CD4-positive, alpha-beta T cell treated with Interferon alpha-2 for 1 hour (primary cell): ENCODE measurements at places on chromosomes 16 and 17.
A peak's percentile ranks its signal among the peaks of the same experiment; 100 is the strongest.

DNA sequence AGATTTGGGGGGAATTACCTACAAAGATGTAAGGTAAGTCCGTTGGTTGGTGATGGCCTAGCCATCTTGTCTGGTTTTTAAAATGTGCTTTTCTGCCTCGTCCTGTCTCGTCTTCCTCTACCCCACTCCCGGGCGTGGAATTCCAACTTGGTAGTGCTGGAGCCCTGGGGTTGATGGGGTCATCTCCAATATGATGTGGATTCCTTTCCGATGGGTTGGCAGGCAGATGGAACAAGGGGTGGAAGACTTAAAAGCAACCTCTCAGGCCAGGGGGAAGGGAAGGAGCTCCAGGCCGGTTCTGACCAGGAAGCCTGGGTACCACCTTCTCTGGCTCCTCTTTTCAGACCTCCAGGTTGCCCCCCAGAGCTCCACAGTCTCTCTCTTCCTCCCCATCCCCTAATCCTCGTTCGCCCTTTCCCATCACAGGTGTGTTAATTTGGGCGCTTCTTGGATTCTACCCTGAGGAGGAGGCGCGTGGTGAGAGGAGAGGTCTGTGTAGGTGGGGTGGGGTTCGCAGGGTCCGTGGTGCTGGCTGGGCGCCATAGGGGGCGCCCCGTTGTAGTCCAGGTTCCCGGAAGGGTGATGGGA, 5.1 kb upstream of the HOXB2 start:
- no peak for DNase-seq

DNA sequence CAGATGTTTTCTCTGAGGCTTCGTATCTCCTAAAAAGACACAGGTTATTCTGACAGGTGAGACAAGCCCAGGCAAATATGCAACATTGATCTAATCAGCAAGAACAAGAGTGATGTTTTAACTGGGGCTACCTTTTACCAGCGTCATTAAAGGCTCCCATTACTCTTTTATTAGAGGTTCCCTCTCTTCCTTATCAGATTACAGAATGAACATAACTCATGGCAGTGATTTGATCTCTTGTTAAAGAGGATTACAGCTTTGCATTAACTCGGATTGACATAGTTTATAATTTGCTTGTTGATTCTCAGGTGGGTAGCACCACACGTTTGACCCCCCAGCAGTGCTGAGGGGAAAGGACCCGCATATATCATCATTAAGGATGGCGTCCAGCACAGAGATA, 90.5 kb downstream of the AATF start:
- DNase-seq, result no peak

DNA sequence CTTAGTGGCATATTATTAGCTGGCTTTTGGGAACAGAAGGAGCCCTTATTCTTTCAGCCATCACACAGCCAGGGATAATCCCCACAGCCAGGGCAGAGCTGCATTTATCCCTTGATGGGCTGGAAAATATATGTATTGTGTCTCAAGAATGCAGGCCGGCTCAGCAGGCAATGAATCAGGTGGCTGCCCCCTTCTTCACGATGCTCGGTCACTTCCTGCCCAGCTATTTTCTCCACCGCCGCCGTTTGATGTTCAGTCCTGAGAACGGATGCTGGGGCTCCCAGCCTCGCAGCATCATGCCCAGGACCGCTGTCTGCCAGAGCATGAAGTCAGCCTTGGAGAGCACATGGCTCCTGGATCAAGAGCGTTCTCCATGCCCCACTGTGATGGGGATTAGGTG, 4.3 kb upstream of the MYH3 start:
- DNase-seq, result no peak

DNA sequence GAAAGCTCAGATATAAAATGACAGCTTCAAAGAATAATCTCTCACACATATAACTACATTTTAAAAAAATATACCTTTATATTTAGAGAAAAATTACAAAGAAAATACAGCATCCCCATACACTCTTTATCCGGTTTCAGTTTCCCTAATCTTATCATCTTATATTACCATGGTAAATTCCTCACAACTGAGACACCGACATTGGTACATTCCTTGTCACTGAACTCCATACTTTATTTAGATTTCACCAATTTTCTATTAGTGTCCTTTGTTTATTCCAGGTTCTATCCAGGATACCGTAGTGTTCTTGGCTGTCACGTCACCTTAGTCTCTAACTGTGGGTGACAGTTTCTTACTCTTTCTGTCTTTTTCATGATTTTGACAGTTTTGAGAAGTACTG, 22.0 kb upstream of the ABCA10 start:
- no peak for DNase-seq

DNA sequence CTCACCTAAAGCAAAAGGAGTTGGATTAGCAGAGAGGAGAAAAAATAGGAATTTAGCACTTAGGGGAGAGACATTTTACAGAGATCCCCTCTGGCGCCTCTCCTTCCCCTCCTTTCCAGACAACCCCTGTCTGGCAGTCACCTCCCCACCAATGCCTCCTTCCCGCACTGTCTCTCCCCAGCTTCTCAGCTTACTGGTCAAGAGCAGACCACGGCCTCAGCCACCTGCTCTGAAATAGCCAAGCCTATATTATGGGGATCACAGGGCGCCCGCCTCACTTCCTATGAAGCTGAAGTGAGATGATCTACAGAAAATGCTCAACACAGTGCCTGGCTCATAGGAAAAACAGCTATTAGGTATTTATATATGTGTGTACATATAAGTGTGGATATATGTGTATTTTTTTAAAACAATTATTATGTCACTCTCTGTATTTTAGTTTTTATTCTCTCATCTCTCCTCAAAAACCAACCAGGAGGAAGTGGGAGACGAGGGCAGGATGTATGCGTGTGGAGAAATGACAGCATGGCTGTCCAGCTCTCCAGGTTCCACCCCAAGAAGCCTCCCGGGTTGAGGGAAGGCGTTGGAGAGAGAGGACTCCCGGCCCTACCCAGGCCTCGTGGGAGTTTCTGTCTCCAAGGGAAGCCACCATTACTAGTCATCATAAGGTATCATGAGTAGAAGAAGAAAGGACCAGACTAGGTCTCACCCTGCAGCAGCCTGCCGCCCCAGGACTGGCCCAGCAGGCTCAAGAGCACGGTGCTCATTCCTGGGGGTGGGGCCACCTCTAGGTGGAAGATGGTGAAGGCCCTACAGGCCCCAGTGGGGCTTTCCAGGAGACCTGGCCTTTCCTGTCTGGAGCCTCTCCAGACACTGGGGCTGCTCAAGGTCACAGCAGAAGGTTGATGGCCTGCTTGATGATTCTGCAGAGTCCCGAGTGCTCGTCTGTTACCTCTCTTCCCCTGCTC, 27.2 kb downstream of the MAP3K14 start:
- no peak for DNase-seq

GRCh38 chr16:55146966-55147365, 177.0 kb upstream of the IRX6 start:
- no peak for DNase-seq

GRCh38 chr16:2471016-2471652, at the start of gene NTN3:
NTN3 (plus strand) TSS chr16:2471297; CDS start chr16:2471702, 405 bp downstream.
- DNase-seq, result no peak

DNA sequence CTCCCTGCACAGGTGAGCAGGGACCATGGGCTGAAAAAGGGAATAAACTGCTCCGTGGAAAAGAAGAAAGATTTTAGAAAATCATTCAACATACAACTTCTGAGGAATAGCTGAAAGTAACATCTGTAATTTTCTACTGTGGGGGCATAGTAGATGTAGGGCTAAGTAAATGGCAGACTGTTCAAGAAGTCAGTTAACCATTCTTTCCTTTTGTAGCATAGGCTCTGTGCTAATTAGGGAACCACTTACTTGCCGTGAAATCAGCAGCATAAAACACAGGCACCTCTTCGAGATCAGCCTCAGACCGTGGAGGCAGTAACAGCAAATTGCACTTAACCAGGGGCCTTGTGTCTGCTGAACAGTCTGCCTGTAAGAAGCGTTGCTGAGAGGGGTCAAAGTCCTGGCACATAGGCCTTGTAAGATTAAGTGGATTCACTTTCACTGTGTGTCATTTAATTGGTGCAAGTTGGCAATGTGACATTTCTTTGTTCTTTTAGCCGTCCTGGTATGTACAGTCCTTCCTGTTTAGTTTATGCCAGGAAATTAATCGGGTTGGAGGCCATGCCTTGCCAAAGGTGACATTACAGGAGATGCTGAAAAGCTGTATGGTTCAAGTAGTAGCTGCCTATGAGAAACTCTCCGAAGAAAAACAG, 10.4 kb downstream of the COG1 start:
- no peak for DNase-seq

GRCh38 chr16:51816929-51817328, 665.9 kb upstream of the SALL1 start:
- no peak for DNase-seq

- DNase-seq, result no peak
Measured at GRCh38 chr16:10969615-10970014, 25.3 kb downstream of the CLEC16A start.

GRCh38 chr16:58670177-58670576, 14.4 kb downstream of the SLC38A7 start:
- no peak for DNase-seq

GRCh38 chr17:77555741-77556291, 402.7 kb upstream of the TNRC6C start:
- DNase-seq, result peak; percentile 11

- DNase-seq, result peak; percentile 36
Measured at GRCh38 chr17:18331879-18332278, 16.8 kb downstream of the SMCR8 start.

GRCh38 chr17:40500709-40501108, 714 bp downstream of the TNS4 start:
- no peak for DNase-seq

- DNase-seq, result no peak
Measured at GRCh38 chr16:2426941-2427361, 2.3 kb upstream of the CCNF start.
